ENCODE measurements at places on chromosomes 5 and 9.

GRCh38 chr5:579211-579610, 32.9 kb upstream of the CEP72 start:
- DNase-seq = no peak

DNA sequence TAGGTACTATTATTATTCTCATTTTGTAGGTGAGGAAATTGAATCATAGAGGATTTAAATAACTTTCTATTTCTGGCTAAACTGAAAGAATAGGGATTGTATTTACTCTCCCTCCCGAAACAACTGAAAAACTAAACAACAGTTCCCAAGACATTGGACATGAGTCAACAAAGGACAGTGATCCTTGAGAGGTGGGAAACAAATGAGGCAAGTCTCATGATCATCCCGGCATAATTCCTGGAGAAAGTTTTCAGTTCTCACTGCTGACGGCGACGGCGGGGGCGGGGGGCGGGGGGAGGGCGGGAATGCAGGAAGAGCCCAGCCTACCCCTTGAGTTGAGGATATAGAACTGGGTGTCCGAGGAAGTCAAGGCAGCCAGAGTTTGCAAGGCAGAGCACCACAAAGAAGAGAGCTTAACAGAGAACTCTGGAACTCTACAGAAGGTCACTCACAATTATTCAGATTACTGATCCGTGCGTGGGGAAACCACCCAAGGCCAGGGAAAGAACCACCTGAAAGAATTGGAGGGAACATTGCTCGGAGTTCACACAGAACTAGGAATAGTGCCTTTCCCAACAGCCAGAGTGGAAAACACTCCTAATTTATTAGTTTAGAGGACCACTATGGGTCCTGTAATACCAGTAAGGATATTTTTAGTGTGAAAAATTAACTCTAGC, 27.4 kb upstream of the WHRN start:
- DNase-seq = no peak

DNA sequence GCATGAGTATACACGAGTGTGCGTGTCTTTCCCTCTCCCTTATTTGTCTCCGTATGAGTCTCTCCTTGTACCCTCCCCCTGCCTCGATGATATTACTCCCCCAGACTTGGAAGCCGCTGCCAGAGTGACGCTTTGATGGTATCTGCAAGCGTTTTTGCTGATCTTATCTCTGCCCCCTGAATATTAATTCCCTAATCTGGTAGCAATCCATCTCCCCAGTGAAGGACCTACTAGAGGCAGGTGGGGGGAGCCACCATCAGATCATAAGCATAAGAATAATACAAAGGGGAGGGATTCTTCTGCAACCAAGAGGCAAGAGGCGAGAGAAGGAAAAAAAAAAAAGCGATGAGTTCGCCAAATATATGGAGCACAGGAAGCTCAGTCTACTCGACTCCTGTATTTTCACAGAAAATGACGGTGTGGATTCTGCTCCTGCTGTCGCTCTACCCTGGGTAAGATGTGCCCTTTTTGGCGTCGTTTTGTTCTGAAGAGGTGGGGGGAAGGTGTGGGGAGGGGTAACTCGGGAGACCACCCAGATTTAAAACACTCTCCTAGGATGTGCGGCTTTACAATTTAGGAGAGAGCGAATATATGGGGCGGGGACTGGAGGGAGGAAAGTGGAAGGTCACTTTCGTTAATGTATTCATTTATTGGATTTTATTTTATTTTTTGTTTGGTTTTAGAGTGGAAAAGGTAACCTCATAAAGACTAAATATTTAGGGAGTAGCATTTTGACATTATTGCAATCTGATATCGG, at the start of gene GABRG2:
GABRG2 (plus strand) TSS at position 119 of the 757 bp plus-strand sequence; CDS start at position 346, 227 bp downstream.
- no peak for DNase-seq

DNA sequence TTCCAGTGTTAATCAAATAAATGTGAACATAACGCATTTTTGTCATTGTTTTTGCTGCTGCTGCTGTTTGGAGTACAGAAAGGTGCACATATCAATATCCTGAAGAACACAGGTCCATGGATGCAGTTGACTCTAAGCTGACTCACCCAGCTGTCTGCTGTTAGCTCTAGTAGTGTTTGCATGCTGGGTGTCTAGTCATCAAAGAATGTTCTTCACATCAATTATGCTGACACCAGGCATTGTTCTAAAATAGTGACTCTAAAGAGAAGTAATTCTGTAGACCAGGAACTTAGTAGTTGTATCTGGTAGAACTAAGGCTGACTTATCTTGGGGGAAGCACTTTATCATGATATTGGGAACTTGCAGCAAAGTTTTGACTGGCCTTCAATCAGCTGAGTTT, 55.7 kb upstream of the DPYSL3 start:
- DNase-seq = no peak

- no peak for DNase-seq
Measured at GRCh38 chr5:110784901-110785300, 46.1 kb downstream of the SLC25A46 start.

- no peak for DNase-seq
Measured at GRCh38 chr5:133363807-133364587, 248.3 kb downstream of the FSTL4 start.

DNA sequence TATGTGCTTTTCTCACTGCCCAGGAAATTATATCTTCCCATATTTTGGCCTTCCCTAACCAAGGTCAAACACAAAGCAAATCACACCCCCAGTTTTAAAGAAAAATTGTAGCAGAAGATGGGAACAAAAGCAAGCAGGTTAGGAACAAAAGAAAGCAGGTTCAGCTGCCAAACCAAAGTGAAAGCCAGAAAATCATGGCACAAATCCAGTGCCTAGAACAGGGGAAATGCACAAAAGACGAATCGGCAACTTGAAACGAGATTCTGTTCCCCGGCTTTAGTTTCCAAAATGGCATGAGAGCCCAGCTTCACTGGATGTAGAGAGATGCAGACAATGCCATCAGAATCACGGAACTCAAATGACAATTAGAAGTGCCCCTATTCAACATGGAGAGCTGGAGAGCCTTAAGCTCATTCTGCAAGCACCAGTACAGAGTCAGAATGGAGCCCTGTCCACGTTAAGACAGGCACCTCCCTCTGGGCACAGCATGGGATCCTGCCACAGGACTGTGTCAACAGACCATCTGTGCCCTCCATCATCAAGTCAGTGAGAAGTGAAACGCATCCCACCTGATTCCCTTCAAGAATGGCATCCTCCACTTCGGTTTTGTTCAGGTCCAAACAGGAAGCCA, 13.8 kb downstream of the DNAH5 start:
- DNase-seq = no peak

- DNase-seq = no peak
Measured at GRCh38 chr5:78964889-78965288, 20.2 kb downstream of the ARSB start.

GRCh38 chr5:179264783-179265513, 80.3 kb downstream of the ADAMTS2 start:
- peak; percentile 40 for DNase-seq

DNA sequence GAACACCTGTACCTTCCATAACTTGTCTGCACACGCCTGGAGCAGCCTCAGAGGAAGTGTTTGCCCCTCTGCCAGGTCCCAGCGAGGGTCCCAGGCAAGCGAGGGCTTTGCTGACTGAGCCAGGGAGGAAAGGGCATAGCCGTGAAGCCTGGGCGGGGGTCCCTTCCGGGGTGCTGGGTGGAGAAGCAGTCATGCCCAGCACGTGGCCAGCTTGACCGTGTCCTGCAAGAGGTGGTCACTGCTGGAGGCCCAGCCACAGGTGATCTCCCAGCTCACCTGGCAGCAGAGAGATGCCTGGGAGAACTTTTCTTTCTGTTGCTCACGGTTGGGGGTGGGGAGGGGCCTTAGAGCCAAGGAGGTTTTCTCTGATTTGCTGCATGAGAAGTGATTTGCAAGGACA, 195.3 kb downstream of the CACNA1B start:
- DNase-seq = no peak

DNA sequence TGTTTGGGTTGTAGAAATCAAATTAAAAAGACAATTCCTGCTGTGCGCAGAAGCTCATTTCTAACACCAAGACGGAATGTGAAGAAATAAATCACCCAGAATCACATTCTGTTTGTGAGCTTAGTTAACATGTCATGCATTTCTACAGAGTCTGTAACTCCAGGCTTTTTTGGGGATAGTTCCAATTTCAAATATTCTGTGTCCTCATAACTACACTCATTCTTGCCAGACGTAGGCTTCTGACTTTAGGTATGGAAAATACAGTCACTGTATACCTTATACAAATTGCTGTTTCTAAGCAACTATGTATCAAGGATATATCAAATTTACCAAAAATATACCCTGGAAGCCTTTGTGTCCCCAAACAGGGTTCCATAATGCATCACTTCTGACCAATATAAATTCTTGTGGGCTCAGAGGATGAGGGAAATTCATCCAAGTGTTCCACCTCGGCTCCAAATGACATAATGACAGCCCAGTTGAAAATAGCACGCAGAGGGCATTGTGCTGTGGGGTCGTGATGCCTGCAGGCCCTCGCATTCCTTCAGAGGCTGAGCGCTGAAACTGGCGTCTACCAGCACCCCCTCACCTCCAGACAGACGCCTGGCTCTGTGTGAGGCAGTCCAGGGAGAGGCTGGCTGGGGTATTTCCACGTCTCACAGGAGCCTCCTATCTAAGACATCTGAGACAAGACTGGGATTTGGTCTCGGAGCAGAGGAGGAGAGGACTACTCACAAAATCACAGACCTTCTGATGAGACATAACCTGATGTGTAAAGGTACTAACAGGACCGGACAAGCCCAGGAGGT, 79.8 kb downstream of the KLF4 start:
- DNase-seq = no peak

- DNase-seq = no peak
Measured at GRCh38 chr5:76836181-76836580, 13.6 kb upstream of the S100Z start.

GRCh38 chr5:176542596-176543427, 5.6 kb upstream of the RNF44 start:
- no peak for DNase-seq

DNA sequence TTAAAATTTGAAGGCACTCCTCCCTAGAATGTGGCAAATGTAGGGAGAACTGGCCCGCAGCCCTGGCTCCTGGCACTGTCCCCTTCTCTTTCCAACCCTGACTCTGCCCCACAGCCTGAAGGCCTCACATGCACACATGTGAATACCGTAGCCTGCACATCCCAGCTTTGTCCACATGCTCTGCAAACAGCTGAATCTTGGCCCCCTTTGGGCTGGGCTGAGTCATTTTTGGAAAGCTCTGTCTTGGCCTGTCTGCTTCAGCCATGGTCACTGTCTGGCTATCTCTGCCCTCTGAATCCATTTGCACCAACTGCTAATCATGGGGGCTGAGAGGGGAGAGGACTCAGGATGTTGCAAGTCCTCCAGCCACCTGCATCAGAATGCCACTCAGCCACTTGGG, 22.1 kb upstream of the GALNT10 start:
- DNase-seq = no peak

DNA sequence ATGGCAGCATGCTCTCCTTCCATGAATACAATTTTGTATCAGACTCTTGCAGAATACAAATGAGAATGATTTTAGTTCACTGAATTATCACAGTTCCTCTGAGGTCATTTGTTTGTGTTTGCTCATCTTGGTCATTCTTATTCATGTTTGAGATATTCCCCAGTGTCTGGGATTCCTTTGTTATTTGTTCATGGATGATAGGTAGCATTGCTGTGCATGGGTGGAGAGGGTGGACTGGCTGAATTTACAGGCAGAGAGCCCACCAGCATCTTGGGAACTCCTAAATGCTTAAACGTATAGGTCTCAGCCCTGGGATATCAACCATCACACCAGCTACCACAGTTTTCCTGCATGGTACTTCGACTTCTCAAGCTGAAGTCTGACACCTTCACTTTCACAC, 459.8 kb downstream of the CCDC171 start:
- no peak for DNase-seq

All from activated CD8-positive, alpha-beta memory T cell treated with anti-CD3 and anti-CD28 coated beads for 24 hours (primary cell).